Astrocyte of the spinal cord (primary cell): ENCODE measurements at places on chromosomes 5 and 9.

DNA sequence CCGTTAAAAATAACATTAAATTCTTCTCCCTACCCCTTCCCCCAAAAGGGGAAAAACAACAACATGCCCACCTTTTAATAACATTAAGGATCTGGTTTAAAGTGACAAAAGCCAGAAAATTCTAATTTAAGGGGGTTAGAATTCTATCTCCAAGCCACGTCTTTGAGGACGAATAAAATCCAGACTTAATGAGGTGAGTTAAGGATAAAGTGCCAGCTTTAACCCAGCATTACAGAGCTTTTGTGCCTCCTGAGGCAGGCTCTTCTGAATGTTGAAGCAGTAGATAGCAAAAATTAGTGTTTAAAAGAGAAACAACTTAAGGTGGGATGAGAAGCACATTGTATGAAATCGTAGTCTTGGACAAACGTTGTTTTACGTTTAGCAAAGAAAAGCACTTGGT is 329.0 kb upstream of the MPDZ start:
- peak; percentile 4 for DNase-seq

- no peak for DNase-seq
These were observed 2.0 kb upstream of the PFN3 start for GRCh38 chr5:177402271-177403043.

GRCh38 chr9:88775037-88775471 is 216.2 kb upstream of the S1PR3 start:
- DNase-seq = peak; percentile 93

DNA sequence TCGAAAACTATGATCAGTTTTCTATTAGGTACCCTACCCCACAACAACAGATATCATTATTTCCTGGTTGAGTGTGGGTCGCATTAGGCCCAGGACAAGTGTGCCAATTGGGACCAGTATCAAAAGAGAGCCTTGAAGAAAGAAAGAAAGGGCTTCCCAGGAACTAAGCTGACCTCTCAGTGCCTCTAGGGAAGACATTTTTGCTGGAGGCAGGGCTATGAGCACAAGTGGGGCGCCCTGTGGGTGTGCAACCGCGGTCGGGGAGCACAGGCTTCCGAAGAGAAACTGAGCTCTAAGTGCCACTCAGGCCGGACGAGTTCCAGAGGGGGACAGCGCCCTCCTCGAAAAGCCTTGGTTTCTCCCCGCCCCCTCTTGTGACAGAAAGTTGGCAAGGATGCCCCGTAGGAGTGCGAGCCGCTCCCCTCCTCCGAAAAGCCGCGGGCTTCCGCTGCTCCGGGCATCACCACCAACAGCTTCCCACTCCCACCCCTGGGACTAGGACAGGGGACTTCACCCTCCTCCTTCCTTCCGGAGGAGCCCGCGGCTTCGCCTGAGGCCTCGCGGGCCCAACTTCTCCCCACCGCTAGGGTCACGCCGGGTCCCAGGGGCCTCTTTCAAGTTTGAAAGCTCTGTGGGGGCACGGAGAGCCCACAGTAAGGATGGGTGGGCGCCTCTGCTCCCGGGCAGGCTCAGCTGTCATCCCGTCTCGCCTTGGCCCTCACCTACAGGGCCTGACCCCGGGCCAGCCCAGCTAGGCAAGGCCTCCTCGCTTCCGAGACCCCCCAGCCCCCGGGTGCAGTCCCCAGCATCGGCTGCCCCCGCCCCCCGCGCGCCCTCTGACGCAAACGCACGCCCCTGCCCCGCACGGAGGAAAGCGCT is 2.0 kb downstream of the NR2F1-AS1 start:
- DNase-seq = peak; percentile 84

GRCh38 chr9:97969014-97969413 is 14.1 kb upstream of the ANP32B start:
- no peak for DNase-seq
